Spinal cord (tissue), 10 donors: ENCODE measurements at places on chromosomes 1 and 21.
A peak's percentile ranks its signal among the peaks of the same experiment; 100 is the strongest.

DNA sequence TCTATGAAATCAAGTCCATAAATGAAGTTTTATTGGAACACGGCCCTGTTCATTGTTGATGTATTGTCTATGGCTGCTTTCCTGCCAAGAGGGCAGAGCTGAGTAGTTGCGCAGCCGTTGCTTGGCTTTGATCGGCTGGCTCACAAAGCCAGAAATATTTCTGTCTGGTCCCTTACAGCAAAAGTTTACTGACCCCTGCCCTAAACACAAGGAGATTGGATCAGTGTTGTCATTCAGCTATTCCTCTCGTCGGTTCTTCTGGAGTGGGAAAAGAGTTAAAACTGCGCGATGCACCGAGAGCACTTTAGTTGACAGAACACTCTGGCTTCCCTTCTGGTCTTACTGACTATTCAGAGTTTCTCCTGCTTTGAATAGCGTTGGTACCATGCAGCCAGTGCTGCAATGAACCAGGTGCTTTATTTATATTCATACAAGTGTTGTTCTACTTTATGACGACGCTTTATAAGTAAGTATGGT is 868 bp downstream of the ZBTB40 start:
- H3K4me1 ChIP-seq, result peaks cover 11% of the 10 kb centered on the region
- peak; percentile 72 for DNase-seq
- peak overlapping the region; percentile 93 for H3K27ac ChIP-seq
- H3K4me3 ChIP-seq, result peak overlapping the region; percentile 85
- no peaks in the 10 kb centered on the region for H3K36me3 ChIP-seq

GRCh38 chr1:99970713-99971255 is 988 bp downstream of the SLC35A3 start:
- H3K27me3 ChIP-seq, result no peaks in the 10 kb centered on the region
- H3K36me3 ChIP-seq, result peaks cover 7% of the 10 kb centered on the region
- DNase-seq, result peak; percentile 1
- peak overlapping the region; percentile 80 for H3K4me3 ChIP-seq

DNA sequence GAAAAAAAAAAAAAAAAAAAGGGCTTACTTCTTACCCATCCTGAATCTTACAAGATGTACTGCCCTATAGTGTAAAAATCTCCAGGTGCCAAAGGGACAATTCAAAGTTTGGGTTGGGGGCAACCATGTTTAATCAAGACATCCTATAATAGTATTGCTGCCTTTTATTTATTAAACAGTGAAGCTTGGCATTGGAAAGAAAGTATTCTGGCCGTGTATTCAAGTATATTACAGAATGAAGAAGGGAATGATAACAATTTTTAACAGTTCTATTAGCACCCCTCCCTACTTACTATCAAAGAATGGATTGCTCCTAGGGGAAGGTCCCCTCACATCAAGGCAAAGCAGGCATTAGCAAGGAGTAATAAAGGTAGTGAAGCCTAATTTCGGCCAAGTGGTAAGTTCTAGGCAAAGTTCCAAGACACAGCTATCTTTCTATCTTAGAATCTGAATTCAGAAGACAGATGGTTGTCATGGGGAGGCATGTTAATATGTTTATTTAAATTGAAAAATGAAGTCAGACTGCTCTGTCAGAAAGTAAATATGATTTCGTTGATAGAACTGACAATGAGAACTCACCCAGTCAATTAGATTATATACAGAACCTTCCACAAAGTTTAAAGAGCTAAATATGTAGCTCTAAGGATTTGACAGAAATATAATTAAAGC is 24.6 kb downstream of the ST7L start:
- no peaks in the 10 kb centered on the region for H3K4me1 ChIP-seq
- H3K27ac ChIP-seq, result no peak overlapping the region
- H3K4me3 ChIP-seq, result no peak overlapping the region
- H3K27me3 ChIP-seq, result no peaks in the 10 kb centered on the region
- H3K36me3 ChIP-seq, result peaks cover 10% of the 10 kb centered on the region

DNA sequence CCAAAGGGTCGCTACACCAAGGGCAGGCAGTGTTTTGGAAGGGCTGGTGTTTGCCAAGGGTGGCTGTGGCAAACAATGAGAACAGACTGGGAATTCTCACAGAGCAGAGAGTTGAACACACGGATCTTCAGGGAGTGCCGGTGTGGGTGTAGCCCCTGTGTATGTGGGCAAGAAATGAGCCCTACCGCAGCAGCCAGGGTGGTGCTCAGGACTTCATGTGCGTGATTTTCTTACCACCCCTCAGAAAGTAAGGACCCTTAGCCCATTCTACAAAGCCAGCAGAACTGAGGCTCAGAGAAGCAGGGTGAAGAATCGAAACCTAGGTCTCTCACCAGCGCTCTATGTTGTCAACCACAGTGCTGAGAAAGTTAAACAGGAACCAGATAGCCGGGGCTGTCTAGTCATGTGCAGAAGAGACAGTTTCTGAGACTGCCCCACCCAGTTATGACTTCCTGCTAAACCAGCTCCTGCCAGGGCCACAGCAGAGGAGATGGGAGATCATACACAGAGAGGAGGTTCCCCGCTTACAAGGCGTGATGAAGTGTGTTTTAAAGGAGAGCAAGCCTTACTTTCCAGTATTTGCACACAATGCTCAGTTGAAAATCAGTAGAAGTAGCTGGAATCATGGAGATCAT is 21.9 kb upstream of the MORC3 start:
- no peaks in the 10 kb centered on the region for H3K27me3 ChIP-seq
- no peaks in the 10 kb centered on the region for H3K4me1 ChIP-seq
- DNase-seq, result no peak

- H3K27me3 ChIP-seq, result no peaks in the 10 kb centered on the region
- H3K36me3 ChIP-seq, result no peaks in the 10 kb centered on the region
- H3K4me3 ChIP-seq, result no peak overlapping the region
- no peak for DNase-seq
Measured at GRCh38 chr1:172380441-172381244, 39.8 kb upstream of the C1orf105 start.

DNA sequence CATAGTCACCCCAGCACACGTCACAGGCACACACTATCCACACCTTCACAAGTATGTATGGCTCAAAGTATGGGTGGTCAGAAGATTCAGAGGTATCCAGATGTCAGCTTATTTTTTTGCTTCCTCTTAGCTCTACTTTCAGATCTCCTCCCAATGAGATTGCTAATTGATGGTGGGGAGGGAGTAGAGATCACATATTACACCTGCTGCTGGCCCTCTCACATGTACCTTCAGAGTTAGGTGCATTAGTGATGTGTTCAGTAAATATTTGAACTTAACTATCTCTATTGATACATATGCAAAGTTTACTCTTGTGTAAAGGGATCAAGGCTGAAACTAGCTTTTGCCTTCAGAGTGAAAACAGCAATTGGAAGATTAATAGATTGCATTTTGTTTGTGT is 262.6 kb downstream of the PCP4 start:
- H3K27ac ChIP-seq, result no peak overlapping the region
- H3K4me3 ChIP-seq, result no peak overlapping the region
- H3K36me3 ChIP-seq, result peaks cover 3% of the 10 kb centered on the region
- no peak for DNase-seq
- no peaks in the 10 kb centered on the region for H3K27me3 ChIP-seq
- no peaks in the 10 kb centered on the region for H3K4me1 ChIP-seq

DNA sequence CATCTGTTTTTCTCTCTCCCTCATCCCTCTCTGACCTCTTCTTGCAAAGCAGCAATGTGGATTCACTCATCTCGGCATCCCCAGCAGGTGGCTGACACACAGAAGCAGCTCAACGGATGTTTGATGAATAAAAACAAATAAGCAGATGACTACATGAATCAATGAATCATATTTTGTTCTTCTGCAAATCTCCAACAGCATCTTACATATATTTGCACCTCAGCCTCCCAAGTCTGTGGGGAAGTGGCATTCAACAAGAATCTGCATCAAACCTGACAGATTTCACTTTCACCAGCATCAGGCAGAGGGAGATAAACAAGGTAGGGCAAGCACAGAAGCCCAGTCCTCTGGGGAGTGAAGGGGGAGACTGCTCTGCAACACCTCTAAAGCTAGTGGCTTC is 34.0 kb downstream of the CAPN8 start:
- H3K27me3 ChIP-seq, result no peaks in the 10 kb centered on the region
- no peak overlapping the region for H3K4me3 ChIP-seq
- no peak for DNase-seq
- no peak overlapping the region for H3K27ac ChIP-seq

DNA sequence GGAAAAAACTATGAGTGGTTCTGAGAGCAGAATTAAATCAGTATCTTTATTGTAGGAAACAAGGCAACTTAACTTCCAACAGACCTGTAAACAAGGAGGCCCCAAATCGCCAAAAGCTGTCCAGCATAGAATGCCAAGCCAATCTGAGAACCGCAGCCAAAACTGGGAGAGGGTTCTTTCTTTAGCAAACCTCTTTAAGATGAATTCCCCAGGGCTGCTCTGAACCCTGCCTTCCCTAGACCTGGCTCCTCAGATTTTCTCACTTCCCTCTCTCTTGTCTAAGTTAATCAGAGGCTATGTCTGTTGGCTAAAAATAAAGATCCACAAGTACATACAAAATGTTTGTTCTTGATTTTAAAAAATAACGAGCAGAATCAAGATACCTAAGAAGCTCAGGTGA is 141.4 kb downstream of the SMYD3 start:
- H3K4me1 ChIP-seq, result no peaks in the 10 kb centered on the region
- no peaks in the 10 kb centered on the region for H3K27me3 ChIP-seq
- H3K36me3 ChIP-seq, result no peaks in the 10 kb centered on the region
- H3K27ac ChIP-seq, result no peak overlapping the region
- DNase-seq, result no peak

GRCh38 chr1:43760745-43761317 is 53.5 kb downstream of the ST3GAL3 start:
- no peaks in the 10 kb centered on the region for H3K36me3 ChIP-seq
- no peak overlapping the region for H3K27ac ChIP-seq
- peaks cover 3% of the 10 kb centered on the region for H3K4me1 ChIP-seq
- no peak overlapping the region for H3K4me3 ChIP-seq
- no peak for DNase-seq
- no peaks in the 10 kb centered on the region for H3K27me3 ChIP-seq

- H3K27ac ChIP-seq, result no peak overlapping the region
- H3K27me3 ChIP-seq, result no peaks in the 10 kb centered on the region
- peaks cover 51% of the 10 kb centered on the region for H3K36me3 ChIP-seq
- no peak for DNase-seq
- H3K4me3 ChIP-seq, result no peak overlapping the region
Measured at GRCh38 chr1:227780101-227781044, 35.1 kb upstream of the PRSS38 start.

DNA sequence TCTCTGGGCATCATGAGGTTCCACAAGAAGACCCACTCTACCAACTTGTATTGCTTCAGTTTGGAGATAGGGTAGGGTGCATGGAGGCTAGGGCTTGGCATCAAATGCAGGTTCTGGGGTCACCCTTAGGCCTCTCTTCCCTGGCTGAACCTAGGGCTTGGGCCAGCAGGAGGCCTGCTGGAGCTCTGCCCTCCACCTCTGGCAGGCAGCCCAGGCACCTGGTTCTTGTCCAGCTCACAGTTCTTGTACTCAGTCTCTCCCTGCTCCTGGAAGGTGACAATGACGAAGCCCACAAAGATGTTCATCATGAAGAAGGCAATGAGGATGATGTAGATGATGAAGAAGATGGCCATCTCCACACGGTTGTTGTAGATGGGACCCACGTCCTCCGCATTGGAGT is 37.5 kb upstream of the KIF21B start:
- H3K4me3 ChIP-seq, result no peak overlapping the region
- H3K27me3 ChIP-seq, result no peaks in the 10 kb centered on the region
- no peaks in the 10 kb centered on the region for H3K36me3 ChIP-seq

- no peak for DNase-seq
- H3K27me3 ChIP-seq, result no peaks in the 10 kb centered on the region
- H3K4me3 ChIP-seq, result no peak overlapping the region
- H3K27ac ChIP-seq, result no peak overlapping the region
- H3K36me3 ChIP-seq, result no peaks in the 10 kb centered on the region
Measured at GRCh38 chr1:54129858-54130257, 22.9 kb downstream of the CDCP2 start.

GRCh38 chr1:56881417-56881816 is 26.8 kb downstream of the C8A start:
- H3K4me3 ChIP-seq, result no peak overlapping the region
- H3K27ac ChIP-seq, result no peak overlapping the region
- H3K27me3 ChIP-seq, result no peaks in the 10 kb centered on the region

- H3K27ac ChIP-seq, result no peak overlapping the region
- peak; percentile 60 for DNase-seq
- peaks cover 15% of the 10 kb centered on the region for H3K36me3 ChIP-seq
- no peak overlapping the region for H3K4me3 ChIP-seq
- no peaks in the 10 kb centered on the region for H3K27me3 ChIP-seq
Measured at GRCh38 chr21:45136927-45137611, 62.7 kb downstream of the ADARB1 start.

GRCh38 chr1:113684153-113684541 is 75.1 kb downstream of the PHTF1 start:
- DNase-seq, result no peak
- no peaks in the 10 kb centered on the region for H3K27me3 ChIP-seq
- no peaks in the 10 kb centered on the region for H3K4me1 ChIP-seq
- peak overlapping the region; percentile 17 for H3K27ac ChIP-seq

DNA sequence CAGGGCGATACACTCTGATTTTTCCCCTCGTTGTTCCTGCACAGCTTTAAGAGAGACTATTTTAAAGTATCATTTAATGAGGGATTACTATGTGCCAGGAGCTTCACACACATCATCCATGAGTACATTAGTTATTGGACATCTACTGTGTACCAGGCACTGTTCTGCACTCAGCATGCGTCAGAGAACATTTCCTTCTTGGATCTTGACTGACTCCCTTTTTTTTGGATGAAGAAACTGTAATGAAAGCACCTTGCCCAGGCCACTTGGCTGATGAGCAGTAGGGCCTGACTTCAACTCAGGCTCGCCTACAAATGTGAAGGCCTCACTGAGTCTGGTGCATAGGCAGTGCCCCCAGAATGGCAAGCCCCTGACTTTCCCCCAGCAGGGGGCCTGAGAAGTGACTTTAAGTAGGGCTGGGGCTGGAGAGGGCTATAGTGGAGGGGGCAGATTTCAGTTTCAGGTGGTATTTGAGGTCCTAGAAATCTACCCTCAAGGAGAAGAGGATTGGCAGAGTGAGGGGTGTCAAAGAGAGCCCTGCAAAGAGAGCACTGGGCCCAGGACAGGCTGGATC is 50.0 kb downstream of the PTPRU start:
- no peak overlapping the region for H3K27ac ChIP-seq
- H3K4me3 ChIP-seq, result no peak overlapping the region
- no peaks in the 10 kb centered on the region for H3K27me3 ChIP-seq
- peaks cover 35% of the 10 kb centered on the region for H3K36me3 ChIP-seq
- DNase-seq, result no peak
